Upper lobe of right lung (tissue), 1 donor: ENCODE measurements at places on chromosomes 4 and X.

DNA sequence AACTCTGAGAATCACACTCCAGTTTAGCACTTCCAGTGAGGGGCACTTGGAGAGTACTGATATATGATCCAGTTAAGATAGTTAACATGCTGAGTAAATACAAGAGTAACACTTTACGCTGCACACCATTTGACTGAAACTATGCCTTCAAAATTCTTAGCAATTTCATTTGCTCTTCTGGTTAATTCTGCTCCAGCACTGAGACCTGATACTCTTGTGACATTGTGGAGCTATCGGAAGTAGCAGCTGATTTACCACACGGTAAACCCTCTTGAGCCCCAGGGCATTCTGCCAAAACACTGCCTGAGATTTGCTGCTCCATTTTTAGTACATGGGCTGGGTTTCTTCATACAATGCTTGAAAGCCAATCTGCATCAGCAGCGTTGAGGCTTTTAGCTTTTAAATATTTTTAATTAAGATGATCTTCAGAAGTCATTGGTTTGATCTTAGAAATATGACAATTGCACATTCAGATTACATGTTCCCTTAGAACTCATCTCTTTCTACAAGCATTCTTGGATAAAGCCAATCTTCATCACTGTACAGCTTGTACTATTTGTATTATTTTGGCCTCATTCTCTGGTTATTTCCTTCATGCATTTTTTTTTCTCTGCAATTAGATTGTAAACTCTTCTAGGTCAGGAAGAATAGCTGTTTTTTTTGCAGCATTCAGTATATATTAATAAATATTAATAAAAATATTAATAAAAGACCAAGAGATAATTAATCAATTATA, 67.8 kb upstream of the ETNPPL start:
- peak; percentile 81 for DNase-seq

GRCh38 chr4:38536716-38537115, 127.3 kb upstream of the KLF3 start:
- no peak for DNase-seq

DNA sequence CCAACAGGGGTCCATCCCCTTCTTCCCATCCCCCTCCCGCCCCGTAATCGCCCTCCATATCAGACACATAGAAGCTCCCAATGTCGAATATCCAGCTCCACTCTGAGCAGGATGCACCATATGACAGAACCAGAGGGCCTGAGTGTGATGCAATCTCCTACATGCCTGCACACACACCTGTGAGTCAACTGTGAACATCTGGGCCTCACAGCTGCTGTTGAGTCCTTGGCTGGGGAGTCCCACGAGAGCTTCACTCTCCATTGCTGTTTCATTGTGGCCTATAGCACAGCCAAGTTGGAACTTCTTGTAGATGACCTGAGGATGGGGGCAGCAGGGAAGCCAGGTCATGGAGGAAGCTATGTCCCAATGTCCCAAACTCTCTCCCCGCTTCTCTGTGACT, 8.2 kb downstream of the SLC38A5 start:
- DNase-seq, result no peak

GRCh38 chrX:136304493-136304892, 3.7 kb downstream of the ADGRG4 start:
- no peak for DNase-seq
